ENCODE measurements at places on chromosomes 6 and 20.

- no peak for DNase-seq
Observed at GRCh38 chr6:114375541-114376192, 32.8 kb upstream of the HS3ST5 start.

GRCh38 chr20:48158014-48158413, 372.7 kb upstream of the SULF2 start:
- no peak for DNase-seq

GRCh38 chr6:1311400-1312202, at the start of gene FOXQ1:
TSS of gene FOXQ1 (plus strand) at chr6:1312098. CDS start at chr6:1312705, 607 bp downstream.
- DNase-seq: no peak

GRCh38 chr6:94065707-94066337, 646.5 kb upstream of the EPHA7 start:
- no peak for DNase-seq

- no peak for DNase-seq
Observed at GRCh38 chr6:156720691-156721685, 56.2 kb upstream of the ARID1B start.

DNA sequence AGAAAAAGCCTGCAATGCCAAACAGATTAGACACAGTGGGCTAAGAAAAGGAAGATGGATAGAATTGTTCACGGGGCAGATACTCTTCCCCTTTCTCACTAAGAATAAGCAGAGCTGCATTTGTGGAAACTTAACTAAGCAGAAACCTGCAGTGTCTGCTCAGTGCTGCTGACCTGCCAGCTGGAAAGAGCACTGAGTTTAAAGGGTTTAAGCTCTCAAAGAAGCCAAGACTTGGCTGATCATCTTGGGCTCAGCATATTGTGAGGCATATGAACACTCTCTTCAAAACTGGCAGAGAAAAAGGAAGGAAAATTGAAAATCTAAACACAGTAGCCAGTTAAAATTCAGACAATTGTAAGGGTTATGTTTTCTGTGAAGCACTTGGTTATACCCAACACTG, 711.1 kb upstream of the EPHA7 start:
- DNase-seq: no peak

DNA sequence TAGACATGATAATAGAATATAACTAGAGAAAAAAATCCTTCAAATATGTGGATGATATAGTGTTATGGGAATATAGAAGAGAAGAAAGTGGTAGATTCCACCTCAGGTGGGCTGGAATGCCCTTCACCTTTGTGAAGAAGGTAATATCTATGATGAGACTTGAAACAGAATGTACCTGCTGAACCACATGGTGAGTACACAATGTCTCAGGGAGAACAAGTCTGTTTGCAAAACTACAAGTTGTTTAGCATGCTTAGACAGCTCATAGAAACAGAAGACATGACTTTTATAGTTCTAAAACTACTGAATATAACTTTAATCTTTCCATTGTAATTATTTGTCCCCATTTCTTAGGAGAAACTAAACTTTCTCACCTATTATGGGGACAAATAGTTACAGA, 12.2 kb downstream of the C6orf58 start:
- no peak for DNase-seq

DNA sequence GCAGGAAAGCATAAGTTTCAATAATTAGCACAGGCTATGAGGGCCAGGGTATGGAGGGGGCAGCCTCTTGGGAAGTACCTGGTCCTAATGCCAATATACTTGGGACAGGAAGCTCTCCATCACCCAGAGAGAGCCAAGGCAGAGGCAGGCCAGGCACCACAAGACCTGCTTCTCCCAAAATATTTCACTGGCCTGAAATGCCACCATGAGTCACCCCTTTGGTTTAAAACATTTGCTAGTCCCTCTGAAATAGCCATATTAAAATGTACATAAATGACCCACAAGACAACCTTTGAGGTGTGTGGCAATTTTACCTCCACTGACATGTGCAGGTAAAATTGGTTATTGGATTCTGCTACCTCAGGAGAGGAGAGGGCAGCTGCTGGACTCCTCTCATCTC, 23.4 kb upstream of the SCUBE3 start:
- DNase-seq: no peak

DNA sequence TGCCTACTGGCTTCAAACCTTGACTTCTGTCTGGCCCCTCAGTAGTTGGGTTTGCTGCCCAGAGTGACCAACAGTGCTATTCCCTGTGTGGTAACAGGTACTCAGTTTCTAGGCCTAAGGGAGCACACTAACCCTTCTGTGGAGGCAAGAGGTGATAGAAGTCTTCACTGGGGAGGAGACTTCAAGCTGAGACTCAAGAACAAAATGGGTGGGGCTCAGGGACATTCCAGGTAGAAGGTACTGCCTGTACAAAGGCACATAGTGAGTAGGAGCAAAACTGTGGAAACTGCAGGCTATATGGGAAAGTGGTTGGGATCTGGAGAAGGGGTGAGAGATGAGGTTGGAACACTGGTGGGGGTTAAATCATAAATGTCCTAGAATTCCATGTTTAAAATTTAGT, 2.3 kb upstream of the SCAND1 start:
- no peak for DNase-seq

DNA sequence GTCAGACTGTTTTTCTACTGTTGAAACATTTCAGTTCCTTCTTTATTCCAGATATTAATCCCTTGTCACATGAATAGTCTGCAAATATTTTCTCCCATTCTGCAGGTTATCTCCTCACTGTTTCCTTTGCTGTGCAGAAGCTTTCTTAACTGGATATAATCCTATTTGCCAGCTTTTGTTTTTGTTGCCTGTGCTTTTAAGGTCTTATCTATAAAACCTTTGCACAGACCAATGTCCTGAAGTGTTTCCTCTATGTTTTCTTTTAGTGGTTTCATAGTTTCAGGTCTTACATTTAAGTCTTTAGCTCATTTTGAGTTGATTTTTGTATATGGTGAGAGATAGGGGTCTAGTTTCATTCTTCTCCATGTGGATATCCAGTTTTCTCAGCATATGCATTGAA, 19.2 kb downstream of the NCOA6 start:
- no peak for DNase-seq

- DNase-seq: peak; percentile 63
Observed at GRCh38 chr6:36666826-36667591, 11.5 kb upstream of the CDKN1A start.

DNA sequence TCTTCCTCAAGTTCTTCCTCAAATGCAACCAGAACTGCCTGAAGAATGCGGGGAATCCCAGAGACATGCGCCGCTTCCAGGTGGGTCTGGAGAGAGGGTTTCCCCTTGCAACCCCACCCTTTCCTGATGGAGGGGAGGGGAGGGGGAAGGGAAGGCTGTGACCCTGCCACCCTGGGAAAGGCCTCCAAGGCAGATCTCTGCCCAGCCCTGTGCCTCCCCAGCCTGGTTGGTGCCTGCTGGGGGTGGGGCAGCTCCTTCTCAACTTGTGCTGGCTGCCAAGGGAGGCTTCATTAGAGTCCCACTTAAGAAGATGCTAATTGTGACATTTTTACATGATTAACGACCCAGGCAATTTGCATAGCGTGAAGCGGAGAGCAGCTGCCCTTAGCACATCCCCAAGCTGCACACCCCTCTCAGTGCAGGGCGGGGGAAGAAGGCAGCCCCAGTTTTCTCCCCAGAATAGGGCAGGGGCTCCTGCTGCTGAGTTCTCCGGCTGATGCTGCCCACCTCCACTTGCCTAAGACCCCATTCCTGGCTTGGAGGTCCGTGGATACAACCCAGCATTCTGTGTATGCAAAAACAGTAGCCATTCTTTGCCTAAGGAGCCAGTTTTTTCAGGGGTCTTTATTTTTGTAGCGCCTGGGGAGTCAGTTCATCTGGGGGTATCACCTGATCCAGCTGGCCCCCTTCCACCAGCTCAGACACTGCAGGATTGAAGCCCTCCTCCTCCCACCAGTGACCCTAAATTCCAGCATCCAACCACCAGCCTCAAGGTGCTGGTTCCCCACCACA, 51.7 kb downstream of the CPXM1 start:
- DNase-seq: no peak

GRCh38 chr6:167988154-167988495, 9.3 kb upstream of the KIF25 start:
- DNase-seq: no peak

DNA sequence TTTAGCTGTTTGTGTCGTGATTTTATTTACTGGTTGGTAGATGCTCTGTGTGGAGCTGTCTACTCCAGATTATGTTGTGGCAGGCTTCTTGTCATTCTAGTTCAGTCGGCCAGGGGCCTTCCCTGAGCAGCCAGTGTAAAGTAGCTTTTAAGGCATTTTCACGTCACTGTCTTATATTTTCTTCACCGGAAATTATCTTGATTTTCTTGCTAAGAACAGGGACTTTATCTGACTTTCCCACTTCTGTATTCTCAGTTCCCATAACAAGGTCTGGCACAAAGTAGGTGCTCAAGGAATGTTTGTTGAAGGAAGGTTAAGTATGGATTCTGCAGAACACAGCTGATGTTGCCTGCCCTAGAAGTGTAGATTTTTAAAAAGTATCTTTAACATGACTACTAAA, 868 bp downstream of the LTV1 start:
- no peak for DNase-seq

GRCh38 chr20:37969949-37970855, 63.1 kb downstream of the TTI1 start:
- no peak for DNase-seq

- no peak for DNase-seq
Observed at GRCh38 chr20:20358801-20359200, 9.1 kb upstream of the INSM1 start.

DNA sequence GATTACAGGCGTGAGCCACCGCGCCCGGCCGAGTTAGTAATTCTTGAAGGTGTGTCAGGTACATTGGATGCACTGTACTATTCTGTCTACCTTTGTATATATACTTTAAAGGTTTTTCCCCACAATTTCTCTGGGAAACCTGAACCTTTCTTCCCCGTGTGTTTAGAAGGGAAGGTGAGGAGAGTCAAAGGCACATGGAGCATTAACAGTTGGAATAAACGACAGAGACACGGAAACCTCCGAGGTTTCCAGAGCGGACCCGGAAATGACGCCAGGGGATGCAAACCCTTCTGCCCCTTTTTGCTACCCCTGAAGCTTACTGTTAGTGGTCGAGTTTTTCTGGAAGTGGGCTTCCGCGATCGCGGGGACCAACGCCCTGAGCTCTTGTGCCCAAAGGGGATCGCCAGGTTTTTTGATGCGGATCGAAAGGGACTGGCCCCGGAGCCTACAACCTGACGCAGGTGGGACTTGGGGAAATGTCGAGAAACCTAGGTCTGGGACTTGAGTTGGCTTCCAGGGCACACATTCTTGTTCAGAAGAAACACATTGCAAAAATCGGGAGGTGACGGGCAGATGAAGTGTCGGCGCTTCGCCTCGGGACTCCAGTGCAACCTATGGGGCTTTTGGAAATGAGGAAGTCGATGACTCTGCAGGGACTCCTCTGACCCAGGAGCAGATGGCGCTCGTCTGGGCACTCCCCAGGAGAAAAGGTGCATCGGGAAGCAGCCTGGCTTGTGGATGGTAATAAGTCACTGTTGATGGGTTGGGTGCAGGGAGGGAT, 218.2 kb downstream of the OR2B2 start:
- no peak for DNase-seq

DNA sequence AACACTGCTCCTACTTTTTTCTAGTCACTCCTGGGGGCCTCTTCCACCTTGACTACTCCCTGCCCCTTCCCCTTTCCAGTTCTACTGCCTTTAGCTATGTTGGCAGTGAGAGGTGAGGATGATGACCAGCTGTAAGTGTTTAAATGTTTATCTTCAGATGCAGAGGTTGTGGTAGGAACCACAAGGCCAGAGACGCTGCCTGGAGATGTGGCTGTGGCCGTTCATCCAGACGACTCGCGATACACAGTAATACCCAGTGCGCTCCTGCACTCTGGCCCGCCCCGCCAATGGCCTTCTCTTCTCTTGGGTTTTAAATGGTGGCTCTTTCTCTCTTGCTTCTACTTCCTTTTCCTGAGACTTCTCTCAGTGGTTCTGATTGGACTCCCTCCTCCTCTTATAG, 4.6 kb downstream of the VARS2 start:
- DNase-seq: no peak

DNA sequence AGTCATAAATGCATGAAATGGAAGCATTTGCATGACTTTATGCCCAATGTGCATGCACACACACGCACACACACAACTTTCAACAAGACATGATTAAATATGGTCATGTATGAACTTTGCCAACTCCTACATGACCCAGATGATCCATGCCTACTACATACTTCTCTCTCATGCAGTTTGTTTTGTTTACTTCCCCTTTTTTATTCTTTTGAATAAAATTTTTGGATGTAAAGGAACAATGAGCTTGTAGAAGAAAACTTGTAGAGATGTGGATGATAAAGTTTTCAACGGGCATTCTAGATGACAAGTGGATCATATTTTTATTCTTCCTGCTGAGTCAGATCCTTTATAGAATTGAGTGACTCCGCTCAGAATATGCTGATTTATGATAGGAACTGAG, 50.8 kb upstream of the AIG1 start:
- no peak for DNase-seq

- no peak for DNase-seq
Observed at GRCh38 chr6:139277161-139277560, 14.6 kb downstream of the TXLNB start.

DNA sequence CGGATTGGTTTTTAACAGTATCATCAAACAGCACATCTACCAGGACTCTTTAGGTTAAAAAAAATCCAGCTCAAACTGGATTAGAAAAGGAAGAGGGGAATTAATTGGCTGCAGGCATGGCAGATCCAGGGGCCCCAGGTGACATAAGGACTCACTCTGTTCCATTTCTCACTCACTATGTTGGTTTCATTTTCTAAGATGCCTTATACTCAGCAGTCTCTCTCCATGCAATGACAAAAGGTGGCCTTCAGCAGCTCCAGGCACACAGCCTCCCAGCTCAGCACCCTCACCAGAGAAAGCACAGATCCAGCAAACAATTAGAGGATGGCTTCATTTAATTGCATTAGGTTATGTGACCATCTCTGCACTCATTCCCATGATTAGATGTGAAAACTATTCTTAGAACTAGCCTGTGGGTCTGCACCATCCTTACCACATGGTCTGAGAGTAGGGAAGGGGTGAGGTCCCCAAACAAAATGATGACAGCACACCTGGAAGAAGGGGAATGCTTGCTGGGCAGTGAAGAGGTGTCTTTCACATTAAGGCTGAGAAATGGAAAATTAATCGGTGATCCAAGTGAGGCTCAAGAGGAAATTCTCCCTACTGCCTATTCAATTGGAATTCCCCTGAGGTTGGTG, 243.1 kb downstream of the CDH26 start:
- no peak for DNase-seq

- DNase-seq: no peak
Observed at GRCh38 chr6:121222656-121223055, 111.6 kb downstream of the TBC1D32 start.

DNA sequence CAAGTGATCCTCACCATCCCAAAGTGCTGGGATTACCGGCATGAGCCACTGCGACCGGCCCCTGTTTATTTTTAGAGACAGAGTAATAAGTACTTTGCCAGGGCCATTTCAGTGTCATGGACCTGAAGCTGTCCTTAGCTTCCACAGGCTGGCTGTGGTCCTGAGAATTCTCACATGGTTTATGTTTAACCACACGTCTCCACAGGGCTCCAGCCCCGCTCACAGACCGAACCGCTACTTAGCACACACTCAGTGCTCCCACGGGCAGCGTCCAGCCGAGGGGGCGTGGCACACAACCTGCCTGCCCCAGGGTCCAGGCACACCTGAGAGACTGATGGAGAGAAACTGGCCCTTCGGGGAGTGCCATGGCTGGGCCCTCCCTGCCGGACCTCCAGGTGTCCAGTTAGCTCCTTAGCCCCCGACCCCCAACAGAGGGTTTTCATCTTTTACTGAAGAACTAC, 11.7 kb downstream of the ACSS1 start:
- no peak for DNase-seq

Data from GF-D8 (cell line).